Myocyte (in vitro differentiated cells): ENCODE measurements at places on chromosomes 3 and 15. TPM values are rescaled to one million over a fixed set of nuclear protein-coding genes. Genes with fewer than 3 reads are reported as not detected.

Gene FBXO40
- 0.83 TPM in 1 of 2 replicates, not detected in the other for total RNA-seq

GRCh38 chr3:193805448-193805847 lies 212.4 kb downstream of the OPA1 start:
- peak; percentile 72 for DNase-seq

- peak; percentile 61 for DNase-seq
These were observed 721.0 kb downstream of the OTOL1 start for GRCh38 chr3:162217647-162218046.

DNA sequence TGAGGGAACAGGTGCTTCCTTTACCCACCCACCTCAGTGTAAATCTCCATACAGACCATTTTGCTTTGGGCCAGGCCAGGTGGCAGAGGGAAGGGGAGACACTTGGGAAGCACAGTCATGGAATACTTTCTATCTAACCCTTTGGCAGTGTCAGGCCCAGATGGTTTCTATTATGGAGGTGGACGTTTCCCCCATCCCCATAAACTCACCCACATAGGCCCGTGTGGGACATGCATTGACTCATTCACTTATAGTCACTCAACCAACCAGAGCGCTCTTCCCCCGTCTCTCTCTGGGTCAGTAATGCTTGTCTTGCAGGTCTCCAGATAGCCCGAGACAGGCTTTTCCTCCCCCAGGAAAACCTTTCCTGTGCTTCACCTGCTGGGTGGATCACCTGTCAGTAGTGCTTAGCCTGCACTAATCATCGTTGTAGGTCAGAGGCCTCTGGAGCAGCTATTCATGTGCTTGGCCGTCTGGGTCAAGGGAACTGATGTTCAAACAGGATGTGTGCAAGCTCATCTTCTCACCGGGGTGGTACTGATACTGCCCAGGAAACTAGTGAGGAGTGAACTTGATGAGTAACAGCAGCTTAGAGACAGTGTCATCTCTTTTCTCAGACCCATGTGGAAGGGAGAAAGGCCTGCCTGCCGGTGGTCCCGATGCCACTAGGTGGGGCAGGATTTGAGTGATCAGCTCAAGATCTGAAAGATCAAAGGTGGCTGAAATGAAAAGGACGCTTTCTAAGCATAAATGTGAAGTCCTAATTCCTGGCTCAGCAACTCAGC lies 67.1 kb downstream of the CEMIP start:
- no peak for DNase-seq

- no peak for DNase-seq
These were observed 7.7 kb downstream of the SLCO3A1 start for GRCh38 chr15:91861223-91861622.

DNA sequence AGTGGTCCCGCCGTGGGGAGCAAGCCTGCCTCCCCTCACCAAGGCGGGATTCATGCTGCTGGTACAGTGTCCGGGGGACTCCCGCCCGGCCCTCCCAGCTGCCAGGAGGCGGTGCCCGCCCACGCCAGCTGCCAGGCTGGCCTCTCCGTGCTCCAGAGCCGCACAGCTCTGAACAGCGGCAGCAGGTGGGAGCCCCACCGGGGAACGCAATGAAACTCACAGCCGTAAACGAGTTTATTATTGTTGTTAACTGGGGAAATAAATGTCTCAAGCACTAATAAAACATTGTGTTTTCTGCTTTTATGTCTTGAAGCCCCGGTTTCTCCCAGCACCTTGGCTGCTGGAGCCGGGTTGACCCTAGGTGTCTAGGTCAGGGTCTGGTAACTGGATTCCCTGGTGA lies 317.7 kb upstream of the TLE3 start:
- DNase-seq = peak; percentile 81

- no peak for DNase-seq
These were observed 1405.3 kb downstream of the SI start for GRCh38 chr3:163672954-163673353.

Gene FBLN2
- 0.91 and 2.4 TPM in 2 replicates for total RNA-seq

Gene ZWILCH
- total RNA-seq = 8.7 and 10.6 TPM in 2 replicates

Gene SERPINI2
- total RNA-seq = not detected in 2 replicates

Gene DPPA2
- not detected in 2 replicates for total RNA-seq

DNA sequence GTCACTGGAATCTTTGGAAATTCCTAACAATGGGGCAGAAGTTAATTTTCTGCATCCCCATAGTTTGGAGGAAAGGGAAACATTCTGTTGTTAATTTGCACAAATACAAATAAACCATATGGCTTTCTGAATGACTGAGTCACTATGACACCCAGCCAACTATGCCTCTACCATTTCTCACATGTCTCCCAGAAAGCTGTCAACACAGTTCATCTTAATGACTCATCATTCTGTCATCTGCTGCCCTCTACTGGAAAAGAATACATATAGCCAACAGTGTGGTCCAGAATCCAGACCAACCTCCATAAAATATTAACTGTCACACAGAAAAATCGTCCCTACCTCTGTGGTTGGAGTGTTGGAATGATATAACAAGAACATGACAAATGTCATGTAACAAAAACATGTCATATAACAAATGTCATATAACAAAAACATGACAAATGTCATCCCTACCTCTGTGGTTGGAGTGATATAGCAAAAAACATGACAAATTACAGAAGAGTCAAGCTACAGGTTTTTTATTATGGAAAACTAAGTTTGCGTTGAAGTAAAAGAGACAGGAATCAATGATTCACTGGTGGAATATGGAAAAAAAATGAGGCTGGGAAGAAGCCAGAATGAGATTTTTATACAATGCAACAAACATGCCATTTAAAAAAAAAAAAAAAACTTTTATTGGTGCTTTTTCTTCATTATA lies 47.7 kb upstream of the GYG1 start:
- peak; percentile 88 for DNase-seq

- DNase-seq = peak; percentile 53
These were observed 81.9 kb upstream of the PLXND1 start for GRCh38 chr3:129688271-129688895.

DNA sequence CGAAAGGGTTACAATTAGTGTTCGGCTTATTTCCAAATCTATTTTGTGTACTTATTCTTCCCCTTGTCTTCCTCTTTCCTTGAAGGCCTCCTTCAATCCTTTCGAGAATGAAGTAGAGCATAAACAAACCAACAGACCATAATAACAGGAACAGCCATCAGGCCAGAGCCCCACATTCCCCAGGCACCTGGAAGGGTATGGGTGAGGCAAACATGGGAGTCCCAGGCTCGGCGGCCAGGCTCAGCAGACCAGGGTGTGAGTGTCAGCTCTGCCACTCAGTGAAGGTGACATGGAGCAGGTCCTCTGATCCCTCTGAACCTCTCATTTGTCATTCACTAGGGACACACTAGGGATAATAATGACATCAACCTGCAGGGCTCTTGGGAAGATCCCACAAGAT lies 13.8 kb downstream of the ALS2CL start:
- no peak for DNase-seq

GRCh38 chr3:61806810-61807209 lies 245.4 kb downstream of the PTPRG start:
- DNase-seq = no peak

GRCh38 chr3:73499787-73500186 lies 125.0 kb downstream of the PDZRN3 start:
- DNase-seq = peak; percentile 36

Gene TGM5
- 0.21 TPM in 1 of 2 replicates, not detected in the other for total RNA-seq

Gene SOX14
- total RNA-seq = not detected in 2 replicates

DNA sequence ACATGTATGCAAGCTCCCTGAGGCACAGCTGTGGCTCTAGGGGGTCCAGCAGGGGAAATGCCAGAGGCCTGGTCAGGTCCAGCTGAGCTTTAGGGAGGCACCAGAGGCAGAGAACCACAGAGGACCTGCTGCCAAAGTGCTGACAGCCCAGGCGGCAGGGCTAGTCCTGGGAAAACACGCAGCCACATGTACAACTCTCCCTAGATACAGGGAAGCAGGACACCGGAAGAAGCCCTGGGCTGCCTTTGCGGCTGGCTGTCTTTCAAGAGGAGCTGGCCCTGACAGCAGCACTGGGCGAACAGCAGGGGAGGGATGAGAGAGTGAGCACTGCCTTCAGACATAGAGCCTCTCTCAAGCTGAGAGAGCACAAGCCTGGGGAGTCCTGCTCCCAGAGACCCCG lies 40.7 kb downstream of the RFT1 start:
- DNase-seq = no peak

DNA sequence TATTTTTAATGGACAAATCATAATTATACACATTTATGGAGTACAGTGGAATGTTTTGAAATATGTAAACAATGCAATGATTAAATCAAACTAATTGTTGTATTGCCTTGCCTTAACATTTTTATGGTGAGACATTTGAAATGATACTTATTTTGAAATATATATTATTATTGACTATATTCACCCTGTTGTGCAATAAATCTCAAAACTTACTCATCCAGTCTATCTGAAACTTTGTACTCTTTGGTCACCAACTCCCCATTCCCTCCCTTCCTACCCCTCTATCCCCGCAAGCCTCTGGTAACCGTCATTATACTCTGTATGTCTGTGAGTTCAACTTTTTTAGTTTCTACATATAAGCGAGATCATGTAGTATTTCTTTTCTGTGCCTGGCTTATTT lies 74.7 kb upstream of the GOLGA6B start:
- DNase-seq = no peak

- peak; percentile 63 for DNase-seq
These were observed 33.1 kb downstream of the FLNB start for GRCh38 chr3:58041182-58041825.

DNA sequence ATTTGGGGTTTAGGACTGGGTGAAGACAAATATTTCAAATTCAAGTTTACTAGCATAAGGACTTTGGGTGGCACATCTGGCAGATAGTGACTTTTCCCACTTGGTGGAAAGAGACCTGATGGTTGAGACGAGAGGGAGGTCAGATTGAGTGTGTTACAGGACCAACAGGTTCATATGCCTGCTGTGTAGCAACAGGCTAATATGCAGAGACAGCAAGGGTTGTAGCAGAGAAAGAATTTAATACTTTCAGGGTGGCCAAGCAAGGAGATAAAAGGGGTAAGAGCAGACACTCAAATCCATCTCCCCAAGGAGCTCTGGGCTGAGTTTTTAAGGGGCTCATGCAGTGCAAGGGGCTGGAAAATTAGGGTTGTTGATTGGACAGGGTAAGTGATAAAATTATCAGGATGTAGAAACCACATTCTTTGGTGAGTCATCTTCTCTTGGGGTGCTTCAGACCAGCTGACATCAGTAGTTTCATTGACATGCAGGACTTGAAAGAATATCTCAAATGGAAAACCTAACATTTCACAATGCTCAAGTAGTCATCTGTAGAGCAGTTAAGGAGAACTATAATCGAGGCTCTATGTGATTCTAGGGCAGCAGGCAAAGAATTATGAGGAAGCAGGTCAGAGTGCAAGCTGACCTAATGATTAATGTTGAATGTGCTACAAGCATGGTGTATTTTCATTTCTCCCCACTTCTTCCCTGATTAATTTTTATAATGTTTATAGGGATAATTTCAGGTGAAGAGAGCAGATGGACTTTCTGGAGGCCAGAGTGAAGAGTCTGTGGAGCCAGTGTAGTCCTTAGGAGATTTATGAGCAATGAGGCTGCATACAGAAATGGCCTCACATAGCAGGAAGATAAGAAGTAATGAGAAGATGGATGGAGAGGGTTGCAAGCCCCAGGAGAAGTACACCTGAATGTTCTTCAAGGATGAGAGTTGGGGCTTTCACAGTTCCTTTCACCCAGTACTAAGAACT lies 13.7 kb downstream of the FOXB1 start:
- DNase-seq = no peak

DNA sequence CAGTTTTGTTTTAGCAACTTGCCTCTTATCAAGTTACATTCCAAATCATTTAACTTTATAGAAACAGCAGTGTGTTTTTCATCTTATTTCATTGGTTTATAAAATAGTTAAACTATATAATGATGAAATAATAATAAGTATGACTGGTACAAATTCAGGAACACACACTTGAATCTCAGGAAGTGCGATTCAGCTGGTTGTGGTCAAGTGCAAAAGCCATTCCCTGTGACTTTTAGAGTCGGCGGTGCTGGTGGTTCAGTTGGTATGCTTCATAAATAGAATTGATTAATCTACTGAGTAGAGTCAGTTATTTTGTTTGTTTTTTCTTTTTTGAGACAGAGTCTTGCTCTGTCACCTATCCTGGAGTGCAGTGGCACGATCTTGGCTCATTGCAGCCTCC lies 22.7 kb downstream of the SACM1L start:
- DNase-seq = peak; percentile 32

GRCh38 chr3:14608298-14608697 lies 43.3 kb upstream of the CCDC174 start:
- no peak for DNase-seq

- no peak for DNase-seq
These were observed 145.6 kb downstream of the TCF12 start for GRCh38 chr15:57064033-57064432.

Gene WNT7A
- not detected in 2 replicates for total RNA-seq

Gene C3orf49
- not detected in 2 replicates for total RNA-seq
